ENCODE measurements at places on chromosomes 4 and X.

DNA sequence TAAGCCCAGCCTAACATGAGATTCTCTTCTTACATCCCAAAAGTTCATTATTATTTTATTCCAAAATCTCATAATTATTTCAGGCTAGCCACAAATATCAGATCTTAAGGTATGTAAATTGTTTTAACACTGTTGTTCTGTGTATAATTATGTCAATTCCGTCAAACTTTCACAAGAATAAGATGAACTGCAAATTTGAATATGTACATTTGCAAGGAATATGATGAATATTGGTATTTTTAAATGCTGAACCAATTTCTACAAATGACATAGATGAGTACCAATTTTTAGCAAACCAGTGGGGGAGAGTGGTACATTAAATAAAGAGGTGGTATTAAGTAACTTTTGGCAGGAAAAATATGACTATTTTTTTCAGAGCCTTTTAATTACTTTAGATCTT lies 282.3 kb upstream of the MAD2L1 start:
- DNase-seq: no peak

- no peak for DNase-seq
These were observed 183.4 kb downstream of the PPP3CA start for GRCh38 chr4:101163936-101164335.

DNA sequence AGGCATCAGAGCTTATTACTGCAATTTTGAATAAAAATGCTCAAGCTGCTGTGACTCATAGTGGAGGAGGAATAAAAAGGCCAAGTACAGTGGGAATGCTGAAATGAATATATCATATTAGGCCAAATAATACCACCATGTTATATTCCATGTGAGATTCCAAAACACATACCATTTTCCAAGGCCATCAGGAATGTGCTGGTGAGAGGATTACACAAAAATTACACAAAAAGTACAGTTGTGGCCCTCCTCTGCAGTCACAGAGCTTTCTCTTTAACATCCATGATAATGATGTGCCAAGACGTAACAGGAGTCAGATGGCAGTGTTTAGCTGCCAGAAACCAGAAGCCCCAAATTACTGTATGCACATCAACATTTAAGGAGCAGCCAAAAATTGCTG lies 153.5 kb downstream of the PCDH18 start:
- DNase-seq: no peak

DNA sequence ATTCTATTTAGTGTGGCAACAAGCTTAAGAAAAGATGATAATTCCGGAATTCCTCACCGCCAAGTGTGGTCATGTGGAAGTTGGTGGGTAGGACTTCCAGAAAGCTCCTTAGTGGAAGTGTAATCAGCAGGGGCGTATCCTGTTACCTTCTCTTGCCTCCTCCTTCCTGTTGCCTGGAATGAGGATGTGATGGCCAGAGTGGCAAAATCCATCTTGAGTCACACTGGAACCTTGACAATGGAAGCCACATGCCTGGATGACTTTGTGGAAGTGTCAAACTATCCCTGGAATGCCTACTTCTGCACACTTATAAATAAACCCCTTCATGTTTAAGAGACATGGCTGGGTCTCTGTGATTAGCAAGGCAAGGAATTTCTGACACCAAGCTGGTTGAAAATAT lies 191.0 kb downstream of the PRDM5 start:
- peak; percentile 50 for DNase-seq

DNA sequence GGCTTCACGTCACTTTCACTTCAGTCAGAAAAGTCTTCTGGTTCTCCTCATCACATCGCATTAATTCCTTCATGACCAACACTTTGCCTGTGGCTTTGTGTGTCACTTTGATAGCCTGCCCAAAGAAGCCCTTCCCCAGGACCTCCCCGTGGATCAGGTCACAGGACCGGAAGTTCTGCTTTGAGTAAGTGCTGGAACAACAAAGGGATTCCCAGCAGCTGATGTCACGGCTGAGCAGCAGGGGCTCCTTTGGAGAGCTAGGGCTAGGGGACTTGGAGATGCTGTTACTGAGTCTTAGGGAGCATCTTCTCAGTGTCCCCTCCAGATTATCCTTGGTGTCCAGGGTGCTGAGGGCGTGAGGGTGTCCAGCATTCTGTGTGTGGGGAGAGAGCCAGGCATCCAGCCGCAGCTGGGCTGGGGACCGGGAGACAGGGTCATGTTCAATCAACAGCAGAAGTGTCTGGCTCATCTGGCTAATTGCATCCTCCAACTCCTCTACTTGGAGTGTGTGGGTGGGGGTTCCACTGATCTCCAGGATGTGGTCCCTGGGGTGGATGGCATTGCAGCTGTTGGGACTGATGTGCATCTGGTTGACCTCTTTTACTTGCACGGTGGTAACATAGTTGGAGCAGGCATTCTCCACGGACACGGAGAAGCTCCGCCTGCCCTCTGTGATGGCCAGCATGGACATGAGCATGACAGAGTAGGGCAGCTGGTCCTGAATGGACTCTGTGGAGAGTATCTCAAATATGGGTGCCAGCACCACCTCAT lies 39.2 kb upstream of the ARHGAP6 start:
- no peak for DNase-seq

DNA sequence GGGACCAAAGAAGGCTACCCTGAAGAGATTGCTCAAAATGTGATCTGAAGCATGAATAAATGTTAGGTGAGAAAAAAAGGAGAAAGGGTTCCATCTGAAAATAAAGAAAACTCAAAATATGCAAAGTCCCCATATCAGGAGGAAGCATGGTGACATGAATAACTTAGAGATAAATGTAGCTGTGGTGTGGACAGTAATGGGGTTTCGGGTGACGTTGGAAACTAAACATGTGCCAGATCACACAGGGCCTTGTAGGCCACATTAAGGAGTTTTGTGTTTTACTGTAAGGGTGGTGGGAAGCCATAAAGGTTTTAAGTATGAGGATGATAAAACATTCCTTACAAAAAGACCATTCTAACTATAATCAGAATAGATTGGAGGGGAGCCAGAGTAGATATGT lies 40.3 kb upstream of the ACSL4 start:
- DNase-seq: no peak

DNA sequence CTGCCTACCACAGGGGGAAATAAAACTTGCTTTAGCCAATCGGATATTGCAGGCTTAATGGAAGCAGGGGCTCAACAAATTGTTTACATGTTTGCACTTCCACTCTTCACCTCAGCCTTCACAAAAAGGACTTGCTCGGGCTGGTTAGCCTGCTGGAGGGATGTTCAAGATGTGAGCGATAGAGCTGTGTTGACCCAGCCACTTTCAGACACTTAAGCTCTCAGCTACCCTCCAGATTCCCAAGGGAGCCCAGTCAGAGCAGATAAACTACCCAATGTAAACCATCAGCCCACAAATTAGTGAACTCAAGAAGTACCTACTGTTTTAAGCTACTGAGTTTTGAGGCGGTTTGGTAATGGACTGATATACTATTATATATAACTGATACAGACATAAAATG lies 508.4 kb upstream of the FTHL17 start:
- no peak for DNase-seq

GRCh38 chr4:67328393-67328792 lies 216.9 kb downstream of the CENPC start:
- DNase-seq: no peak

- no peak for DNase-seq
These were observed 94.8 kb downstream of the TET2 start for GRCh38 chr4:105241451-105241850.

DNA sequence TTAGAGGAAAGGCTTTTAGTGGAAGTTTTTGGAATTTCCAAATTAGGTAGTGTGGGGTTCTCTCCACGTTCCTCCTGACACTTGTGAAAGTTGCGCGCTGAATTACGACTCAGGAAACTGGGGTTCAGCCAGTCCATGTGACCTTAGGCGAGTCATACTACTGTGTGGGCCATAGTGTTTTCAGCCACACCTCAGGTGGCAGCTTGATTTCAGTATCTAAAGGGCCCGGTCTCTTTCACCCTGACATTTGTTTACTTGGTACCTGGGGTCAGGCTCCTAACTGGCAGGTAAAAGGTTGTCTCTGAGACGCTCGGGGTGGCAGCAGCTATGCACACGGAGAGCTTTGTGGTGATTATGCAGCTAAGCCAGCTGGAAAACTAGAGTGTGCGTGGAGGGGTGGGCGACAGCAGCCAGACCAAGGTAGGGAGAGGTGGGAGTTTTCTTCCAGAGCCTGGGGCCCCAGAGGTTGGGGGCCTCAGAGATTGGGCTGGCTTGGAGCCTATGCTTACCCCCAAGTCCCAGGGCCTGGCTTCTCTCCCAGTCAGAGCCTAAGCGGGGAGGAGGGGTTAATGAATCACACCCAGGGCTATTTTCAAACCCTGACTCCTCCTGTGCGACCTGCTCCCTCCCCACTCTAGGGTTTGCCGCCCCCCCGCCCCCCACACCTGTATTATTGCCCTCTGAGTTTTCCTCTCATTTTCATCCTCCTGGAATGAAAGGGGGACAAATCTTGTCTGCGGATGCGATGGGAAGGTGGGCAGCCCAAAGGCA lies 47.2 kb downstream of the STARD8 start:
- DNase-seq: no peak

DNA sequence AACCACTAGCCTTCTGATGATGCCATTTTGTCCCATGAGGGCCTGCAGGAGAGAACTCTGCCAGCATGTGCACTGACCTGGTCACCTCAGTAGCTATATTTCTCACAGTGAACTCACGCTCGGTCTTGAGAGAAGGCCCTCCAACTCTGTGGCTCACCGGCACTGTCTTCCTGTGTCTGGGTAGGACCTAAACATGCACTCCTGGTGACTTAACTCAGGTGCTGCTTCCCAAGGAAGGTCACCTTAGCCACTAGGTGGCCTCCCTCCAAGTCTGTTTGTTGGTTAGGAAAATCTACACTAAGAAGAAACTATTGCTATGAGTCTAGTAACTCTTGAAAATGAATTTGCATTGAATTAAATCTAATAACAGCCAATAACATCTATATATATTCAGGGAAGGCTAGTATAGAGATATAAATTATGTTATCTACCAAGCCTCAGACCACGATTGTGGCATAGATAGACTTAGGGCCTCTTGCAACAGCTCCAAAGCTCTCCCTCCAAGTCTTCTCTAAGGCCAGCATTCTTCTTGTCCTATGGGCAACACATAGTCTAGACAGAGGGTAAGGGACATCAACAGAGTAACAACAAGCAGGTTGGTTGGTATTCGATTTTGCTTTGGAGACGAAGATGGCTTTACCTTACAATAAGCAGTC lies 24.7 kb downstream of the TLR10 start:
- DNase-seq: no peak

DNA sequence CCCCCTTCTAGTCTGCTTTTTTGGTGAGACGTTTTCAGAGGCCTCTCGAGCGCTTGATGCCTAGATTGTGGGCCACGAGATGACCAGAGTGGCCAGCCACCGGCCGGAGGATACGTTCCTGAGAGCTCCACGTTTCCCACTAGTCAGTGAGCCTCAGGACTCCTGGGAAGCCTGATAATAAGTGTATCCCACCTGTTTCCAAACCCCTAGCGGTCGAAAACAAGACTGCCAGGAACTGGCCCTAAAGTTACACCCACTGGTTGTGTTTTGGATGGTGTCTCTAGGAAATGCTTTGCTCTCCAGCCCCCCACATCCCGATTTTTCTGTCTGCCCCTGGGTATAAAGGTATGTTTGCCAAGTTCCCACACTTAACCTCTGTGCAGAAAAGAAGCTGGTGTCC lies 4.6 kb upstream of the RS1 start:
- DNase-seq: no peak

DNA sequence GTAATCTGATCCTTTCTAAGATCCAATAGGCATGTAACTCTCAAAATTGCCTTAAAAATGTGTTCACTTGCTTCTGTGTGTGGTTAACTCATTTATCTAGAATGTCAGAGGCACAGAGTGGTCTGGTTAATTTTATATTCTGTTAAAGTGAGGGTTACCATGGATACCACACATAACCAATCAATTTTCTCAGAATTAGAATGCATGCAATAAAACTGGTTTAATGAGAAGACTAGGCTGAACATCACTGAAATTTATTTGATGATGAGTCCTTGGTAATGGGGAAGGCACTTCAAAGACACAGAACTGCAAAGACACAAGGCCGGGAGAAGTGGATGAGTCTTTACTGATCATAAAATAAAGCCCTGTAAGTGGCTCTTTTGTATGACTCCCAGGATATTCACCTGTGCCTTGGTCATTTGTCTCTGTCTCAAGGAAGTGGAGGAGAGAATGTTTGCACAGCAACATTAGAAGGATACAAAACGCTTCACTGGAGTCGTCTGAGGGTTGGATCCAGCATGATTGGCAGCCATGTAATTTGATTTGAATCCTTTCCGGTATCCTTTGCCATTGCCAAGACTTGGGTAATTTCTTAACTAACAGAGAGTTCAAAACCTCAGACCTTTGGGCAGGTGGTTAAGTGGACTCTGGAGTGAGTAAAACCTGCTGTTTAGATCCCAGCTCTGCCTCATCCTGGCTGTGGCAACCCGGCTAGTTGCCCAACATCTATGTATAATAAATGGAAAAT lies 94.0 kb upstream of the RBPJ start:
- DNase-seq: peak; percentile 83

GRCh38 chr4:83875437-83875836 lies 339.5 kb downstream of the GPAT3 start:
- no peak for DNase-seq

DNA sequence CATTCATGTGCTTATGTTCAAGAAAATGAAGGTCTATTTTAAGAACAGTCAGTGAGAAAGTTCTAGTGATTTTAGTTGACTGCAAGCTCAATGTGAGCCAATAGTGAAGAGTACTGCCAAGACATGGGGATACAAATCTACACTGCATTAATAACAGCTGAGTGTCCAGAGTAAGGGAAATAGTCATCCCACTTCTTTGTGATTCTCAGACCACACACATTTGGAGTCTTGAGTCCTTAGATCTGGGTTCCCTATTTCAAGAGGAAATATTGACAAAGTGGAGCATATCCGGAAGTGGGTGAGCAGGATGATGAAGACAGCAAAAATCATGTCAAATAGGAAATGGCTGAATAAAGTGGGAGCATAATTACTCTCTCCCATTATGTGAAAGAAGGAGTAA lies 171.1 kb downstream of the LARP7 start:
- DNase-seq: no peak

GRCh38 chr4:26084414-26084813 lies 170.4 kb downstream of the SMIM20 start:
- DNase-seq: no peak

- no peak for DNase-seq
These were observed 142.8 kb downstream of the PJA1 start for GRCh38 chrX:69022430-69022829.

DNA sequence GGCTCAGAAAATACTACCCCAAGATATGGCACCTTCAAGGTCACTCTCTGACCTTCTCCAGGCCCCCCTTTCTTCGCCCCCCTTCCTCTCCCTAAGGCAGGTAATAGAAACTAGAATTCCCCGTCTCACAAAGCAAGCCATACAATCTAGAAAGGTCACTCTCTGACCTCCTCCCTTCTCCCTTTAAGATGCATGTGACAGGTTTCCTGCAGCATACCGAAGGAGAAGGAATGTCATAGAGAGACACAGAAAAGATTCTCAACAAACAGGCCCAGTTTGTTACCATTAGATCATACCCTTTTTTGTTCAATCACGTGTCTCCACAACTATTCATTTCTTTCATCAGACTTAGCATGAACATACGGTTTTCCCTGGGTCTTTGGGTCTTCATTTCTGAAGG lies 51.2 kb upstream of the RBMXL3 start:
- DNase-seq: no peak

Data from epithelial cell of proximal tubule (primary cell).